ENCODE measurements at places on chromosomes 7 and 10.
A peak's percentile ranks its signal among the peaks of the same experiment; 100 is the strongest.

- DNase-seq: no peak
Measured at GRCh38 chr10:4383651-4384098, 442.3 kb upstream of the AKR1E2 start.

DNA sequence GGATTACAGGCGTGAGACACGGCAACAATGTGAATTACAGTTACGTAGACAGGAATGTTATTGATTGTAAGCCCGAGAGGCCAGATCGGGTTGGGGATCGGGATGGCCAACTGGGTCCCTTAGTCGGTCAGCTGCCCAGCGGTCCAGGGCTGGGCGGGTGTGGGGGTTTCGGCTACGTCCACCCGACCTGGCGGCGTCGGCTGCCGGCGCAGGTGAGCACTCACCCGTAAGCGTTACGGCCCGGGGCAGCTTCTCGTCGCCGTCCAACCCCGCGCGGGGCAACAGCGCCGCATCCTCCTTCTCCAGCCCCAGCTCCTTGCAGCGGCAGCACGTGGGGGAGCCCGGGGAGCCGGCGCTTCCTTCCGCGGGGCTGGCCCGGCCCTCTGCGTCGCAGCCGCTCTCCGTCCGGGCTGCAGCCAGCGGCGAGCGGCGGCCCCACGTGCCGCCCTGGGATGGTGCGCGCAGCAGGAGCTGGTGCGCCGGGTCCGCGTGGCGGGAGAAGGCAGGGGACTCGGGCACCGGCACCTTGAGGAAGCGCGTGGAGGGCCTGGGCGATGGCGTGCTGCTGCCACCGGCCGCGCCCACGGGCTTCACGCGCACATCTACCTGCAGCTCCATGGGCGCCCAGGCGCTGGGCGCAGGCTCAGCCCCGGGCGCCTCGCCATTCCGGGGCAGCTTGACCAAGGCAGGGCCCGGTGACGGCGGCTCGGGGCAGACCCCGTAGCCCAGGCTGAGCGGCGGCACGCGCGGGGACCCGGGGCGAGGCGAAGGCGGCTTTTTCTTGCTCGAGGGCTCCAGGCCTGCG lies 609 bp downstream of the KLRG2 start:
- DNase-seq: no peak

DNA sequence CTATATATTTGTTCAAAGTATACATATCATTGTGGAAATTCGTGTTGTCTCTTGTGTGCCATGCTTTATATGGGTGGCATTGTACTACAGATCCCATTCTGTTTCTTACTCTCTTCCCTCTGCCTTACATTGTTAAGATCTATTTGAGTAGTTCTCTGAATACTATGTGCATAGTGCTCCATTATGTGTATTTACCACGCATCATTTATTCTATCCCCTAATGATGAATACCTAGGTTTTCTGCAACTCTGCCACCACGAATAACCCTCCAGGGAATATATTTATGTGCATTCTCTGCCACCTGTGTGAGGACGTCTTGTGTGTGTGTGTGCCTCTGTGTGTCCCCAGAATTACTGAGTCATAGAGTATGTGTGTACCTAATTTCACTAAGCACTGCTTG lies 431.2 kb upstream of the C7orf33 start:
- DNase-seq: no peak

DNA sequence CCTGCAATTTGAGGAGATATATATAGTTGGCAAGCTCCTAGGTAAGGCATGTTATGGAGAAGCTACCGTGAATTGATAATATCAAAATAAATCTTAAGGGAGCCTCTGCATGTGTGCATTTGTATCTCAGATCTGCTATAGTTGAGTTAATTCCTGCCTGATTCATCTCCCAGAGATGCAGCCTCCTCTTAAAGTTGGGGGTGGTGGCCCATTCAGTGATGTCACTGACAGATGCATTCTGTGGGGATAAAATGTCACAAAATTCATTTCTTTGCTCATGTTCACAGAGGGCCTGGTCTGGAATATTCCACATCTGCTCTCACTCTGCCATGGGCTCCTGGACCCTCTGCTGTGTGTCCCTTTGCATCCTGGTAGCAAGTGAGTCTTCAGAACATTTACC lies 185.8 kb upstream of the PRSS1 start:
- no peak for DNase-seq

- no peak for DNase-seq
Measured at GRCh38 chr7:99699946-99700345, 20.1 kb upstream of the CYP3A5 start.

DNA sequence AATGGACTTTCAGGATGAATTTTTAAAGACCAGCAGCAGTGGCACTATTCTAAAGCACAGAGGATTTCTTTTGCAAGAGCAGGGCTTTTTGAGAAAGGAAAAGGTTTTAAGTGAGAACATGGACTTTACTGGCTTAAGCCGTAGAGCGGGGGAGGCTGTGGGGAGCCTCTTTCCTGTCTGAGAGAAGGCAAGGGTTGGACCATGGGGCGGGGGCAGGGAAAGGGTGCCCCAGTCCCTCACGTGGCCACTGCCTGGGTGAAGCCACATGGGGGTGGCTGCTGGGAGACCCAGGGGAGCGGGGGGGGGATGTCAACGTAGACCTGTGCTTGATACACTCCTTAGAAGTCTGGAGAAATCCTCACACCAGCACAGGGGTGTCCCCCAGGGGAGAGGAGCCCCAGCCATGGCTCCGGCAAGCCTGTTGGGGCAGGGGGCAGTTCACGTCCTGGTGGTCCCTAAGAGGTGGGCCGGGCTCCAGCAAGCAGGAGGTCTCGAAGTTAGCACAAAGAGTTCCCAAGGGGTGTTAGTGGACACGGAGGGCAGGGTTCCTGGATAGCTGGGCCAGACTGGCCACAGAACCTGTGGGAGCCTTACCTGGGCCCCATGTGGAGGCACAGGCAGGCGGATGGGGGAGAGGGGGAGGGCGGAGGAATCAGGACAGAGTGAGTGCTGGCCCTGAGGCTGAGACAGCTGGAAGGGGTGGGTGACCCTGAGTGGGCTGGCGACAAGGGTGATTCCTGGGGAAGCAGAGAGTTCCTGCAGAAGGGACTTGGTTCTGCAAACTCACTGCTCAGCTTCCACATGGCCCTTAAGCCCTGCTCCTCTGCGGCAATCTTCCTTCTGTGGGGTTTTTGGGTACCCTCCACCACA lies 36.9 kb upstream of the ELFN1 start:
- DNase-seq: no peak

DNA sequence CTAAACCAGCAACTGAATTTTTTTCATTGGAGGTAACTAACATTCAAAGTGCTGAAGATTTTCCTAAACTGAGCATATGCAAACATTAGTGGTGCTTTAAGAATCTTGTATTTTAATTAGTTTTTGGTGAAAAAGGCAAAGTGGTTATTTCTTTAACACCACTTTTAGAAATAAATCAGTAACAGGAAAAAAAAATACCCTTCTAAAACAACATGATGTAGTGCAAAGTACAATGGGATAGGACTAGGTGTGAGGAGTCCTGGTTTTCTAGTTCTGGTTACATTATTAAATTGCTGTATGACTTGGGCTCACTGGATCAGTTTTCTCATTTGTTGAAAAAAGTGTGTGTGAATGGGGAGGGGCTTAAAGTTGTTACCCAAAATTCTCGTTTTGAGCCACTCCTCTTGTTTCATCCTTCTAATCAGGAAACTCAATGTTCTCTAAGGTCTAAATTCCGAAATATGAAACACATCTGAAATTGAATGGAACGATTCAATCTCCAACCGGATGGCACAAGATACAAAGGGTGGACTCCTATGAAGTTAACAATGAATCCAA lies 1.8 kb downstream of the WASL start:
- no peak for DNase-seq

- no peak for DNase-seq
Measured at GRCh38 chr10:21445163-21445562, 80.3 kb downstream of the SKIDA1 start.

- DNase-seq: no peak
Measured at GRCh38 chr10:72062382-72062781, 26.0 kb downstream of the SPOCK2 start.

- peak; percentile 46 for DNase-seq
Measured at GRCh38 chr10:62614389-62615157, 189.9 kb upstream of the ADO start.

- DNase-seq: no peak
Measured at GRCh38 chr10:17247210-17247609, 19.2 kb downstream of the VIM start.

DNA sequence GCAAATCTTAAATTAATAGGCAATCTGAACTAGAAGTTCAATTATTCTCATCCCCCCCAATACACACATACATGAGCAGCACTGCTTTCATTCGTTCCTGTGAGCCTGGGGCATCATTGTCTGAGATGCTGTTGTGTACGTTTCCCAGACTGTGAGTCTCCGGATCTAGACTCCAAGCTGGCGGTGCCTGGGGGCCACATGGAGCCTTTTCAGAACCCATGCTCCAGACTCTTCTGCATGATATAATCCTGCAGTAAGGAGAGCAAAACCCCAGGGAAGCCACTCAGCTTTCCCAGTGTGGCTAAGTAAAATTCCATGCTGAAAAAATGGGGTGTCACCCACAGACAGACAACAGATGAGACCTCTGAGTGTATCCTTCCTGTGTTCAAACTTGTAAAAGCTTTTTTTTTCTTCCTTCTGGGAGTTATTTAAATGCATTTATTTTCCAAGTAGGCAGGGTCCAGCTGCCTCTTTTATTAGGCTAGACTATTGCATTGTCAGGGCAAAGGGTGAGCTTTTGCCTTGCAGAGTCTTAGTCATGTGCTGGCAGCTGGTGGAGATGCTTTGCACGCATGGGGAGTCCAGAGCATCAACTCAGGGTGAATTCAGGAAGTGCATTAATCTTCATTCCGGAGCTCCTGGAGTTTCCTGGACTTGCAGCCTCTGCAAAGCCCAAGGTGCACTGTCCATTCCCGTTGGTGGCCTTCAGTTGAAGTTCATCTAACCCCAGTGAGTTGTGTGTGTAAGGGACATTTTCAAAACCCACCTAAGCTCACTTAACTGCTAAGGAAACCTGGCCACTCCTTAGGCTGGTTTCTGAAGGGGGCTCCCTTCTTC lies 185.7 kb upstream of the ADO start:
- DNase-seq: peak; percentile 84

- DNase-seq: no peak
Measured at GRCh38 chr10:97618733-97619132, 14.6 kb downstream of the MORN4 start.

GRCh38 chr7:44112231-44112996 lies 8.3 kb downstream of the AEBP1 start:
- no peak for DNase-seq

DNA sequence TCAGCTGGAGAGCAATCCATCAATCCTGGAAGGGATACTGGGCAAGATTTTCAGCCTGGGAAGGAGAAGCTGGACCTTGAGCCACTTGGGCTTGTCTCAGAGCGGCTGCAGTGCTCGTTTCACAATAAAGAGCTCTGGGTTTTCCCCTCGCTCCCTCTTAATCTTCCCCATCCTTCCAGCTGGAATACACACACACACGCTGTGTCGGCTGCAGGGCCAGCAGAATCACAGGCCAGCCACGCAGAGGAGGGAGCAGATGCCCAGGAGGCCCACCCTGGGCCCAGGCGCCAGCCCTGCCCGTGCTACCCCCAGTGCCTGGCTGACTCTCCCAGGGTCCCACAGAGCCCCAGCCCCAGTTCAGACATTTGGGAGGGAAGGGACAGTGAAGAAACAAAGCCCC lies 255.1 kb downstream of the TNS3 start:
- no peak for DNase-seq

GRCh38 chr7:138935465-138936011 lies 45.7 kb downstream of the KIAA1549 start:
- DNase-seq: peak; percentile 94

All from H4 (cell line).